HuH-7.5 (cell line): ENCODE measurements at places on chromosomes 5 and 9.

DNA sequence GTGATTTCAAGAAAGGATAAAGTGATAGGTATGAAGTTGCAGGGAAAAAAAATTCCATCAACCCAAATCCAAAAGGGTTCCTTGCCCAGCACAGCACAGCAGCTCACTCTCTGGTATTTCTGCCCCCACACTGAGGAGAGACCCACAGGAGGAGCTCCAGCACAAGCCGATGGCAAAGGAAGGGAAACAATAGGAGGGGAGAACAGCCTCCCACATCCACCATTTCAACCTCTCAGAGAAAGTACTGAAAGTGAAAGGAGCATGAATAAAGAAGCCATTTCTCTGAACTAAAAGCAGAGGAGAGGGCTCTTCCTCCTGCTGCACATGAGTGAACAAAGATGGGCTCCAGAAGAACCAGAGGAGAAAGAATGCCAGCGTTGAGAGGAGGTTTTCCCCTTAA lies 54.9 kb upstream of the ZSWIM6 start:
- DNase-seq: no peak

GRCh38 chr5:176415952-176416924 lies at the start of gene CLTB:
CLTB (minus strand) TSS chr5:176416539; CDS start chr5:176416363, 176 bp downstream.
- peak; percentile 92 for DNase-seq

DNA sequence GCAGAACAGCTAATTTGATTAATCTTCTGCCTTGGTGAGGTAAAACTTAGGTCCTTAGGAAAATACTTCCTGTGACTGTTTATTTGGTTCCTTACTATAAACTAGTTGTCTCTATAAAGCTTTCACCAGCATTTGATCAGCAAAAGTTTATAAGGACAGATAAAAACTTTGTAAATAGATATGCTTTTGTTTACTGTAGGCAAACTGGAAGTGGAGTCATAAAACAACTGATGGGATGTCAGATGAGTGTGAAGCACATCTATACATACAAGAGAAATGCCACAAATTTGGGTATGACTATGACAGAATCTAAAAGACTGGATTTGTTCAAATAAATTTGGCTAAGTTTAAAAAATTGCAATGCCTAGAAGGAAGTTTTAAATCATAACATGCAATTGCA lies 5.5 kb downstream of the PTGER4 start:
- DNase-seq: no peak

DNA sequence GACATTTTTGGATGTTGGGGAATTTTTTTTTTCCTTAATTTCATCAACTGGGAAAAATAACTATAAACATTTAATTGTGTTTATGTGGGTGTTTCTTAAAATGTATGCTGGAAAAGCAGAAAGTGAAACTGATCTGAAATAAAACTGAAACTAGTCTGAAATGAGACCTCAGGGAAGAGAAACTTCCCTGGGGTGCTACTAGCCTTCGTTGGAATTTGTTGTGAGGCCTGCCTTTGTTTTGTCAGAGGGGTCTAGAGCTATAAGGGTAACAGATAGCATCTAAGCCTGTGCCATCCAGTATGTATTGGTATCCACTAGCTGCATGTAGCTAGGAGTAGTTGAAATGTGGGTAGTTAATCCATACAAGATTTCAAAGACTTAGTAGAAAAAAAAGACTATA lies 10.4 kb downstream of the ZNF618 start:
- no peak for DNase-seq

DNA sequence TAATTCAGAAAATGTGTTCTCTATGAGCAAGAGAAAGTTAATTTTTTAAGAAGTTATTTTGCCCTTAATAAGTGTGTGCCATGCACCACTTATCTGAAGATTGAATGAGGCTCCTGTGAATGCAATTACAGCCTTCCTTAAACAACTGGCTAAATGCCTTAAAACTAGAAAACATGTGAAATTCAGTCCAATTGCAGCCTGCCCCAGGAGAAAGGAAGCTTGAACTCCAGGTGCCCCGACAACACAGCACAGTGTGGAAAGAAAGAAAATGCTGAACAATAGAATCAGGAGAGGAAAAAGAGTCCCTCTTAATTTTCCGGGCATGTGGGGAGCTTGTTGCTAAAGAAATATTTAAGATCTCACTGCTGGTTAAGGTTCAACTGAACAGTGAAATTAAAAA lies 8.8 kb downstream of the LHFPL2 start:
- no peak for DNase-seq

- no peak for DNase-seq
Observed at GRCh38 chr5:54463713-54464112, 8.2 kb downstream of the HSPB3 start.

- DNase-seq: peak; percentile 59
Observed at GRCh38 chr9:132878695-132879456, at the start of gene SPACA9. SPACA9 (plus strand) TSS chr9:132878898; CDS start chr9:132883948, 5,050 bp downstream.

- no peak for DNase-seq
Observed at GRCh38 chr5:2746561-2747032, 4.9 kb downstream of the IRX2 start.

DNA sequence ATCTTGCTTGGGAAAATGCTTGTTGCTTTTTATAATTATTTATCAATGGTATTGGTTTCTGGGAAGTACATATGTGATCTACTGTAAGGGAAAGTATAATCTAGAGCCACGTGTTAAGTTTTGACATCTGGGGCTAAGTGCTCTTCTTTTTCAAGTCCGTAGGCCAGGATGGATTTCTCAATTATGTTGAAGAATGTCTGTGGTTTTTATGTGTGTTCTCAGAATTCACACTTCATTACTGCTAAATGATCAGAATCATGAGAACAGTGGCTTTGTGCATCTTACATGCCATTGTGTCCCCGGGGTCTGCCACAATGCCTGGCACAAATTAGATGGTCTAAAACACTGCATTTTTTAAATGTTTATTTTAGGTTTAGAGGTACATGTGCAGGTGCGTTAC lies 14.5 kb upstream of the AUH start:
- DNase-seq: no peak

GRCh38 chr9:86563936-86564335 lies 209.7 kb upstream of the TUT7 start:
- DNase-seq: no peak

- DNase-seq: no peak
Observed at GRCh38 chr9:129175515-129175824, 2.6 kb downstream of the IER5L start.

DNA sequence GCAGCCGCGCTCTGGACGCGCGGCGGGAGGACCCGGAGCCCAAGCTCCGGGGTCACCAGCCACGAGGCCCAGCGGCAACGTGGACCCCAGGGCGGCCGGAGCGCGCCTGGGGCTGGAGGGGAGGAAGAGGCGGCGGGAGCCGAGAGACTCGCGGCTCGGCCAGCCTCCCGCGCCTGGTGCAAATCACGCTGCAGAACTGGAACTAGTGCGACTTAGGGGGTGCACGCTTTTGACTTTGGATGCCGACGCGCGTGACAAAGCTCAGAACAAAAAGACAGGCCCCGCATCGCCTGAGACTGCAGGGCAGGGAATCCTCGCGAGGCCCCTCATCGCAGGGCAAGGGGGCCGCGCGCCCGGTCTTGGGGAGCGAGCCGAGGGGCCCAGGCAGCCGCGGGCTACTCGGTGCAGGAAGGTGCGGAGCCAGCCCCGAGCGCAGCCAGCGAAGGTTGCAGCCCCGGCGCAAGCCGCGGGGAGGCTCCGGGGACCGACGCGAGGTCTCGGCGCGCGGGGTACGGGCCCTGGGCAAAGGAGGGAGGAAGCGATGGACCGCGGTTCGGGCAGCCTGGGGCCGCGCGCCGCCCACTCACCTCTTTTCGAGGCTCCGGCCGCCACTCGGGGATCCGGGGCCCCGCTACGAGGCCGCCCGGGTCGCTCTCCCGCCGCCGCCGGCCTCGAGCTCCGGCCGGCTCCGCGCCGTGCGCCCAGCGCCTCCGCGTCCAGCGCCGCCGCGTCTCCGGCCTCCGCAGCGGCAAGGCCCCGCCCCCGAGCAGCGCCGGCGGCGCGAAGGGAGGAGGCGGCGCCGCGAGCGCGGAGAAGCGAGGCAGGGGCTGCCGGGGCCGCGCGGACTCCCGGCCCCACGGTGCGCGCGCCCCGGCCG lies at the start of gene GOLM1:
Gene GOLM1 (minus strand): TSS at position 735 of the 877 bp plus-strand sequence. CDS start 20,238 bp downstream, outside the sequence.
- DNase-seq: peak; percentile 58

DNA sequence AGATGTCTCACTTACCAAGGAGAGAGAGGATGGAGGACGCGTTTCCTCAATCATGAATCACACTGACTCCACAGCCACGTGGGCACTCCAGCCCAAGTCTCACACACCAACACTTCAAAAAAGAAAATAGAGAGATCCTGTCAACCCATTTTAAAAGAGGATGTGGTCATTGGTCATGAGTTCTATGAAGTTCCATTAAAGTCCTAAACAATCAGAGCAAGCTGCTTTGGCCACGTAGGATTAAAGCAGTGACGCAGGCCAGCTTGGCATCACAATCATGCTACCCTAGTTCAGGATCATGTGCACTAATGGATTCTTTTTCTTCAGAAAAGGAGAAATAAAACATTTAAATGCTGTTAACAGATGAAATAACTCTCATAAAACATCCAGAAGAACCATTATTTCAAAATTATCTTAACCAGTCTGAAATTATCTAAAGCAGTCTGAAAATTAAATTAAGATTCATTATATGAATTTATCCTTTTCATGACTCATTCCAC lies 108.1 kb downstream of the SEMA5A start:
- DNase-seq: no peak

DNA sequence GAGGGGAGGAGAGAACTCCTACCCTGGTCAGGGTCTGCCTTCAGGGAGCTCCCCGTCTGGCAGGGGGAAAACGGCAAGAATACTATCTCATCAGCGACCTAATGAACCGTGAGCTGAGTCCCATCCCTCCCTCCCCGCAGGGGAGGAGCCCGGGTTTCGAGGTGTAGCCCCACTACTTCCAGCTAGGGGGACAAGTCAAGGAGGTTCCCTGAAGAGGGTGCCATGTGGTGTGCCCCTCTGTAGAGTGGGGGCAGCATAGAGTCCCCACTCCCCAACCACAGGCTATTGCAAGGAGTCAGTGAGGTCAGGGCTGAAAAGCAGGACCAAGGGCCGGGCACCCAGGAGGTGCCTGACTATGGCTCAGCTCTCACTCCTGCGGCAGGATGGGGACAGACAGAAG lies 50.9 kb upstream of the RXRA start:
- no peak for DNase-seq

DNA sequence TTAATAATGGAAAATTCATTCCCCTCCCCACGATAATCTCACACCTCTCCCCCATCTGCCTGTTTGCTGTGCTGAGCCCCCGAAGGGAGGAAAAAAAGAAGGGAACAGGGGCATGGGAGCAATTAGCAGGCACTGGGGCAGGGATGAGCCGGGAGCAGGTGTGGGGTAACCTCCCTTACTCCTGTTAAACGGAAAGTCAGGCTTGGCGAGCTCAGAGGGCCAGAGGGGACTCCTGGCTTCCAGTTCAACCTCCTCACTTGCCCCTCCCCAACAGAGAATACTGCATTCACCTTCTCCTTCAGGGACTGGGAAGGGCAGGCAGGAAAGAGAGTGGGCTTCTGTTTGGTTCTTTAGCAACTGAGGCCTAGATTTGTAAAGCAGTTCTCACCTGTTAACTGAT lies 1.6 kb downstream of the AFAP1L1 start:
- no peak for DNase-seq

- DNase-seq: no peak
Observed at GRCh38 chr9:100084128-100084453, 14.7 kb downstream of the ERP44 start.

- DNase-seq: no peak
Observed at GRCh38 chr9:129612123-129612522, 8.8 kb downstream of the C9orf50 start.

DNA sequence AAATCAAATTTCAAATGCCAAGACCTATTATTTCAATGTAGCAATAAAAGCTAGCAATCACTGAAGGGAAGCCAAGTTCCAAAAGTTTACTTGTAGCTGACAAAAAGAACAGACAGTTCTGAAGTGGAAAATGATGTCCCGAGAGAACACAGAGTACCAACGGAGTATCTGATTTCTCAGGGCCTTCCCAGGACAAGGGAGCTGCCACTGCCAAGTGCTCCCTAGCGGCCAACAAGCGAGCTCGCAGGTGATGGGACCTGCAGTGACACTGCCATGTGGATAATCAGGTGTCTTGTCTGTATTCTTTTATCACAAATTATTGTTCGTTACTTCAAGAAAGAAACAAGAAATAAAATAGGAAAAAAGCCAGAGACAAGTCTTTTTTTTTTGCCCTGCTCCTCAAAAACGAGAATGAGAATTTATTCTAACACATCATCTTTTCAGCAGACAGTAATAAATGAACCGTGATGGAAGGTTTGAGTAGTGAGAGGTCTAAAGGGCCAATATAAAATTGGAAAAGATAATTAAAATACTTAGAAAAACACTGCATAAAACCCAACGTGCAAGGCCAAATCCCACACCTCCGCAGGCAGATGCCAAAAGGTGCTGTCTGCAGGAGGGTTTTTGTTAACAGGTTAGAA lies 159.4 kb downstream of the MYO10 start:
- no peak for DNase-seq

- no peak for DNase-seq
Observed at GRCh38 chr5:105430516-105430915, 1867.9 kb upstream of the NUDT12 start.

- DNase-seq: no peak
Observed at GRCh38 chr5:12175914-12176585, 271.8 kb upstream of the CTNND2 start.

- DNase-seq: no peak
Observed at GRCh38 chr9:109166171-109166770, 778 bp downstream of the FRRS1L start.

GRCh38 chr5:171592076-171592475 lies 172.6 kb downstream of the FGF18 start:
- DNase-seq: no peak

DNA sequence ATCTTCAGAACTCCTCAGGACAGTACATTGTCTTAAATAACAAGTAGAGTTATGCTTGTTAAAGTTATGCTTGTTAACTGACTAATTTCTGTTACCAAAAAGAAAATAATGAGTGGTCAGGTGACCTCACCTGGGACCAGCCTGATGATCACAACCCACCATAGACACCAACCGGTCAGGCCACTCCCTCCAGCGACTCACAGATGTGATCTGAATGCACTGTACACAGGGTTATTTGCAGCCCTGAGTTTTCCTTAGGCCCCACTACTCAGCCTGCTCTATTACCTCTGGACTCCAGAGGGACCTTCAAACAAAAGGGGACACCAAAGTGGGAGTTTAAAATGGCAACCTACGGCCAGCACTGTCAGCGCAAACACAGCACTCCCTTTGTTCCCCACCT lies 55.3 kb downstream of the ARSB start:
- DNase-seq: no peak

- no peak for DNase-seq
Observed at GRCh38 chr5:82610686-82611085, 332.5 kb upstream of the RPS23 start.

GRCh38 chr5:174775081-174775480 lies 50.7 kb downstream of the MSX2 start:
- no peak for DNase-seq

- no peak for DNase-seq
Observed at GRCh38 chr5:44987026-44987425, 178.3 kb downstream of the MRPS30 start.

GRCh38 chr9:17622141-17622540 lies 43.3 kb downstream of the SH3GL2 start:
- DNase-seq: no peak

GRCh38 chr9:82449986-82450385 lies 461.4 kb downstream of the SPATA31D1 start:
- DNase-seq: no peak

- peak; percentile 40 for DNase-seq
Observed at GRCh38 chr9:121700165-121700831, 48.9 kb downstream of the DAB2IP start.

- no peak for DNase-seq
Observed at GRCh38 chr5:33984671-33985124, at the start of gene SLC45A2. SLC45A2 (minus strand) TSS chr5:33984693; CDS start chr5:33984583, 110 bp downstream.

GRCh38 chr5:157477814-157478494 lies 17.9 kb downstream of the NIPAL4 start:
- DNase-seq: no peak
